RWPE1 (cell line): ENCODE measurements at places on chromosomes 6 and 20.

GRCh38 chr6:117168296-117169063 is 96.9 kb upstream of the VGLL2 start:
- DNase-seq = no peak

DNA sequence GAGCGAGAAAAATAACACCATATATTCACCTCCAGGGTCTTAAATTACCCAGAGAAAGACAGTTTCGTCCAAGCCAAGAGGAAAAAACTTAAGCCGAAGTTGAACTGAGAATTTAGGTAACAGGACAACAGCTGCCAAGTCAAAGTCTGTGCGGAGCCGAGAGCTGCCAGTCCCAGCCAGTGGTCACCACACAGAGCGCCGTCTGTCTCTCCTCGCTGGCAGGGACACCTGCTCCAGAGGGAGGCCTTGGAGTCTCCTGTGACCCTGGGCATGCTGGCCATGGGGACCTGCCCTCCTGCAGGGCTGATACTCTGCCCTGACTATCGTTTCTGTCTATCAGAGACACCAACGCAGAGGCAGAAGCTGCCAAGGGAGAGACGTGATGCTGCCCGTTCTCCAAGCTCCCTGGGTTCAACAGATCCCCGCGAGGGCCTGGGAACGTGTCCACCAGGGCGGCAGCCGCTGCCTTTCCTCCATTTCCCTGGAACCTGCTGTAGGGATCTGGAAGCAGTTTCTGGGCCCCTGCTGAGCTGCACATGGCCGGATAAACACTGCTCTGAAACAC is 341.3 kb downstream of the SMOC2 start:
- no peak for DNase-seq

- no peak for DNase-seq
Measured at GRCh38 chr6:40719671-40720374, 132.7 kb upstream of the LRFN2 start.

DNA sequence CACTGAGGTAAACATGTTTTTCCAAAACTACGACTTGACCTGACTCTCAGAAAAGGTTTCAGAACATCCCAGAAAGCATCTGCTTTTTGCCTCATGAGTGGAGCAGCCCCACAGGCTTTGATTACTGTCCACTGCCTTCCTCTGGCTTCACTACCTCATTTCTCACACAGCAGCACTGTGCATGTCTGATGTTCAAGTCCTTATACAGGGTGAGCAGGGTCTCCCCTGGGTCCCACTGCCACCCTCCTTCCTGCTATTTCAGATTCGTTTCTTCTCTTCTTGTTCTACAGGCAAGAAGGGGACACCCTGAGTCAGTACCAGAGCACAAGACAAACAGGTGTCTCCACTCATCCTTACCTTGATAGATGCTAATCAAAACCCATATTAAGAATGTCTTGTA is 64.7 kb upstream of the NFATC2 start:
- no peak for DNase-seq

GRCh38 chr20:58576603-58576970 is 61.4 kb upstream of the APCDD1L start:
- no peak for DNase-seq

GRCh38 chr20:13546497-13547131 is 92.1 kb downstream of the TASP1 start:
- DNase-seq = peak; percentile 64

DNA sequence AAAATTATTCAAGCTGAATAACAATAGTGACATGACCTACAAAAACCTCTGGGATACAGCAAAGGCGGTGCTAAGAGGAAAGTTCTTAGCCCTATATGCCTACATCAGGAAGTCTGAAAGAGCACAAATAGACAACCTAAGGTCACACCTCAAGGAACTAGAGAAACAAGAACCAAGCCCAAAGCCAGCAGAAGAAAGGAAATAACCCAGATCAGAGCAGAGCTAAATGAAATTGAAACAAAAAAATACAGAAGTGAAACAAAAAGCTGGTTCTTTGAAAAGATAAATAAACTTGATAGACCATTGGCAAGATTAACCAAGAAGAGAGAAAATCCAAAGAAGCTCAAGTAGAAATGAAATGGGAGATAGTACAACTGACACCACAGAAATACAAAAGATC is 47.6 kb upstream of the NOTCH4 start:
- no peak for DNase-seq

- no peak for DNase-seq
Measured at GRCh38 chr6:7324520-7324919, 11.5 kb upstream of the SSR1 start.
